Fibroblast of gingiva (primary cell): ENCODE measurements at places on chromosomes 6 and 20.

DNA sequence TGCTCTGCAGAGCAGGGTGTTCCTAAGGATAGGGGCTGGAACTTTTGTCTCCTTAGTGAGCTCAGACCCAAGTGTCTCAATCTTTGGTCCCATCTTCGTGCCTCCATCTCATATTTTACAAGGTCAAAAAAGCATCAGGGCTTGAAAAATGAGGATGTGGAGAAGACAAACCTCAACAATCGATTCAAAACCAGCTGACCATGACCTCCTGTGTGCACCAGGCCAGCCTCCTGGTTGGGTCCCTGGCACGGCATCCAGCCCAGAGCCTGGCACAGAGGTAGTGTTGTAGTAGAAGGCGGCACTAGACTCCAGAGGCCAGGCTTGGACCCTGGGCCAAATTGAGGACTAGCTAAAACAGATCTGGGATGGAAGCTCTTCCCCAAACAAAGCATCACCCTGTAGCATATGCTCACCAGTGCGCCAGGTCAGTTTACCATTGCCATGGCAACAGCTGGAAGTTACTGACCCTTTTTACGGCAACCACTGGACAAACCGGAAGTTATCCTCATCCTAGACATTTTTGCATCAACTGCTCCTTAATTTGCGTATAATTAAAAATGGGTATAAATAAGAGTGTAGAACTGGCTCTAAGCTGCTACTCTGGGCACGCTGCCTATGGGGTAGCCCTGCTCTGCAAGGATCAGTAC lies 69.3 kb upstream of the BLCAP start:
- no peak for DNase-seq

DNA sequence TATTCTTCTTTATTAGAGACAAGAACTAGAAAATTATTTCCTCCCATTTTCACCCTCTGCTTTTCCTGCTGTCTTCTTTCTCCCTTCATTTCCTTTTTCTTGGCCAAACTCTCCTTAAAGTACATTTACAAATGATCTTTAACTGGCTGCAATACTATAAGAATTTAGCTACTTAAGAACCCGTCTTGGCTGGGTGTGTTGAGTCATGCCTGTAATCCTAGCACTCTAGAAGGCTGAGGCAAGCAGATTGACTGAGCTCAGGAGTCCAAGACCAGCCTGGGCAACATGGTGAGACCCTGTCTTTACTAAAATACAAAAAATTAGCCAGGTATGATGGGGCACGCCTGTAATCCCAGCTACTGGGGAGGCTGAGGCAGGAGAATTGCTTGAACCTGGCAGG lies 39.3 kb upstream of the SRPK1 start:
- peak; percentile 27 for DNase-seq

DNA sequence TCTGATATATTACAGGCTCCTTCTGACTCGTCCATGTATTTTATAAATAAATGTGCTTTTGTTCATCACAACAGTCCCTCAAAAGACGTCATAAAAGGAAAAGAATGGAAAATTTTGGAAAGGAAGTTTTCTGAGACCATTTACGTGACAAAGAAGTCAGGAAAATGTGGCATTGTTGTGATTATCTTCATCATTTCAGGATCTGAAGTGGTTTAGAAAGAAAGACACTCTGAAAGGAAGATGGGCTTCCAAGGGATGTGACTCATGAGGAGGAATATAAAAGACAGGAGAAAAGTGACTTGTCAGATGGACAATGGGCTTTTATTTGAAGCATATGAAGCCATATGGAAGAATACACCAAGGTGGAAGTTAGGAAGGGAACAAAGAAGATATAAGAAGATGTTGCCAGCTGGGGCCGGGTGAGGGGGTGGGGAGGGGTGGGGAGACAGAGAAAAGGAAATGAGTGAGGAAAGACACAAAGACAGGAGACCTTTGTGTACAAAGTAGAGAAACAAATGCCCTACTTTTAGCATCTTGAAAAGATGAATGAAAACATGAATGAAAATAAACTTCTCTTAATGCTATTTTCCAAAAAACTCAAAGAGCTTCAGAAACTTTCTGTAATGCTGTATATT lies 190.3 kb upstream of the PREP start:
- no peak for DNase-seq

DNA sequence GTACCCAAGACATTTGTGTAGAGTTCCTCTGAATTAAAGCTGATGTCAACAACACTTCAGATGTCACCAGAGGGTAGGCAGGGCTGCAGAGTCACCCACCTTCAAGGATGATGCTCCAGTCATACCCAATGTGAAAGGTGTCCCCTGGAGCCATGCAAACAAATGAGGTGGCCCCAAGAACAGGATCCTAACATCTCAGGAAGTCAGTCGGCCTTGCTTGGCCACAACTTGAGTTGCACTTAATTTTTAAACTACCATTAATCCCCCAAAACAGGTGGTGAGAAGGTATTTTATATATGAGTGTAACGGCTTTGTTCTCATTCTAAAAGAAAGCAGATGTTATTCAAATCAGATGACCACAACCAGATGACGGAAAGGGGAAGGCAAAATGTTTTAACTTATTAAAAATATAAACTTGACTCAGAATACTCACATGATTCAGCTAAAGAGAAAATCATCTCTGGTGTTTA lies 21.1 kb upstream of the SERPINB1 start:
- DNase-seq: no peak

GRCh38 chr20:51547951-51548350 lies 5.4 kb upstream of the NFATC2 start:
- no peak for DNase-seq

DNA sequence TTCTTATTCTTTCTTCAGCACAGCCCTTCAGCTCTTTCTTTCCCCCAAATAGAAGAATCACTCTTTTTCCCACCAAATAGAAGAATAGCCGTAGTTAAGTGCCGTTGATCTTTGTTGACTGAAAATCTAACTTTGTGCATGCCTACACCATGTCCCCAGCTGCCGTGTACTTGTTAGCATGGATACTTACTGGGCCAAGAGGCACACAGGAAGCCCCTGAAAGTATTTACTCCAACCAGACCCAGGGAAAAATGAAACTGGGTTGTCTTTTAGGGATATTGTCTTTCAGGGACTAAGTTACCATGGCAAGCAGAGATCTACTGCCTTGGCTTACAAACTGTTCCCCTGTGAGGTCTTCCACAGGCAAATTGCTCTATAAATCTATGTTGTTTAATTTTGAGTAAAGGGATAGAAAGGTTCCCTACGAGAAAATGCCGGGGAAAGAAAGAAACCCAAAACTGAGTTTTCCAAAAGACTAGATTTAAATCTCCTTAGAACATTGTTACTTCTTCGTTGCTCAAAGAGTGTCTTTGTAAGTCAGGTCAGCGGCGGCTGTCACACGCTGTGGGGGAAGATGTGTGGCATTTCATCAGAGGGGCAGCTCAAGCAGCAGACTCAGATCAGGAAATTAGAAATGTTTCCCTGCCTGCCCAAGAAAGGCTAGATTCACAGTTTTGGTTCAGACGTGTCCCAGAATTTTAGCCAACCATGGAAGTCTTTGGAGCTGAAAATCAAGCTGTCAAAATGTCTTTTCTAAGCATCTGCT lies 188.2 kb upstream of the PRND start:
- no peak for DNase-seq

- DNase-seq: no peak
These were observed 56.6 kb downstream of the TOX2 start for GRCh38 chr20:43971267-43971666.

- DNase-seq: no peak
These were observed 111.0 kb upstream of the TFAP2D start for GRCh38 chr6:50602292-50602691.

DNA sequence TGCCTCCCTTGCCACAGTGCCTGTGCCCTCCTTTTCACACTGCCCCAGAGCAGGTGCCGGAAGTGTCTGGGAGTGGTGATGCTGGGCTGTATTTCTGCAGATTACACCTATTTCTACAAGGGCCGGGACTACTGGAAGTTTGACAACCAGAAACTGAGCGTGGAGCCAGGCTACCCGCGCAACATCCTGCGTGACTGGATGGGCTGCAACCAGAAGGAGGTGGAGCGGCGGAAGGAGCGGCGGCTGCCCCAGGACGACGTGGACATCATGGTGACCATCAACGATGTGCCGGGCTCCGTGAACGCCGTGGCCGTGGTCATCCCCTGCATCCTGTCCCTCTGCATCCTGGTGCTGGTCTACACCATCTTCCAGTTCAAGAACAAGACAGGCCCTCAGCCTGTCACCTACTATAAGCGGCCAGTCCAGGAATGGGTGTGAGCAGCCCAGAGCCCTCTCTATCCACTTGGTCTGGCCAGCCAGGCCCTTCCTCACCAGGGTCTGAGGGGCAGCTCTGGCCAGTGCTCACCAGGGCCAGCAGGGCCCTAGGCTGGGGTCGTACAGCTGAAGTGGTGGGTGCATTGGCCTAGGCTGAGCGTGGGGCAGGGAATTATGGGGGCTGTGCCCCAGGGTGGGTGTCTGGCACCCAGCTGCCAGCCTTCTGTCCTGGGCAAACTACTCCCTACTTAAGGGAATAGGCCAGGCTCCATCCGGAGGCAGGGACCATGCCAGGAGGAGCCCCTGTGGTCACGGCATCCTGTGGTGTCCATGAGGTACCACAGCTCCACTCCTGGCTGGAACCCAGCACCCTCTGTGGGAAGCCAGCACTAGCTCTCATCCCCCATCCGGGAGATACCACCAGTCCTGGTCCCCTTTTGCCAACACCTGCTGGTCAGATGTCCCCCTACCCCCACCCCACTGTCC lies 3.5 kb downstream of the MMP24OS start:
- no peak for DNase-seq

GRCh38 chr6:24600903-24601302 lies 45.1 kb downstream of the KIAA0319 start:
- DNase-seq: no peak

DNA sequence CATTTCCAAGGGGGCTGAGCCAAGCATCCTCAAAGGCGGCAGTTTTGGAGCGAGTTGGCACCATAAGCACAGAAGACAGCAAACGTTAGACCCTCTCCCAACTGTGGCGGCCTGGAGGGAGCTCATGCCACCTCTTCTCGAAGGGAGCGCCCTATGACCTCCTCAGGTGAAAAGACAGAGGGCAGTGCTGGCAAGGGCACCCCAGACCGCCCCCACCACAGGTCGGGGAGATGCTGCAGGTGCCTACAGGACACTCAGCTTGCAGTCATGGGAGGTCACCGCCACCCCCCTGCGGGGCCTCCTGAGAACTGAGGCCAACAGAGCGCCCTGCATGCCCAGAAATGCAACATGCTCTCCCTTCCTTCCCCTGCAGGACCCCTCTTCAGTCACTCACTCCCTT lies 45.1 kb upstream of the BHLHE23 start:
- no peak for DNase-seq

- peak; percentile 92 for DNase-seq
These were observed 1155.3 kb upstream of the GJE1 start for GRCh38 chr6:140977403-140977802.

GRCh38 chr6:502761-503160 lies 111.2 kb downstream of the IRF4 start:
- DNase-seq: no peak

- DNase-seq: peak; percentile 57
These were observed 190.2 kb upstream of the SNX9 start for GRCh38 chr6:157632821-157633220.

GRCh38 chr6:167103041-167103891 lies 19.6 kb upstream of the CCR6 start:
- no peak for DNase-seq

GRCh38 chr6:136464874-136465273 lies 85.3 kb downstream of the MAP7 start:
- DNase-seq: no peak

- no peak for DNase-seq
These were observed 107.7 kb downstream of the EYA4 start for GRCh38 chr6:133348846-133349245.

- no peak for DNase-seq
These were observed 44.5 kb downstream of the SLC52A3 start for GRCh38 chr20:723756-724155.

DNA sequence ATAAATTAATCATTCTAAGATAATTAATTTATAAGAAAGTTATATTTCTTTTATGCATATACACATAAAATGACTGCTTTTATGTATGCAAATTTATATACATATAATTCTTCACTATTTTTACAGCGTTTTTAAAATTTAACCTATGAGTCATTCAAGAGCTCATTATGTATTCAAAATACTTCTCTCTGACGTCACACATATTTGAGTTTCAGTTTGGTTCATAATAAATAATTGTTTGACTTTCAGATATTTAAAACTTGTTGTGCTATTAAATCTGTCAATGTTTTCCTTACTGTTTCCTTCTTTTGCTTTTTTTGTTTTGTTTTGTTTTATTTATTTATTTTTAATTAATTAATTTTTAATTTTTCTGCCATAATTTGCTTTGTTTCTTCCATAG lies 467.5 kb upstream of the ADGRB3 start:
- DNase-seq: no peak

- no peak for DNase-seq
These were observed 100.2 kb downstream of the AHI1 start for GRCh38 chr6:135397172-135397952.

GRCh38 chr20:25484911-25485511 lies 77.5 kb downstream of the GINS1 start:
- DNase-seq: no peak

DNA sequence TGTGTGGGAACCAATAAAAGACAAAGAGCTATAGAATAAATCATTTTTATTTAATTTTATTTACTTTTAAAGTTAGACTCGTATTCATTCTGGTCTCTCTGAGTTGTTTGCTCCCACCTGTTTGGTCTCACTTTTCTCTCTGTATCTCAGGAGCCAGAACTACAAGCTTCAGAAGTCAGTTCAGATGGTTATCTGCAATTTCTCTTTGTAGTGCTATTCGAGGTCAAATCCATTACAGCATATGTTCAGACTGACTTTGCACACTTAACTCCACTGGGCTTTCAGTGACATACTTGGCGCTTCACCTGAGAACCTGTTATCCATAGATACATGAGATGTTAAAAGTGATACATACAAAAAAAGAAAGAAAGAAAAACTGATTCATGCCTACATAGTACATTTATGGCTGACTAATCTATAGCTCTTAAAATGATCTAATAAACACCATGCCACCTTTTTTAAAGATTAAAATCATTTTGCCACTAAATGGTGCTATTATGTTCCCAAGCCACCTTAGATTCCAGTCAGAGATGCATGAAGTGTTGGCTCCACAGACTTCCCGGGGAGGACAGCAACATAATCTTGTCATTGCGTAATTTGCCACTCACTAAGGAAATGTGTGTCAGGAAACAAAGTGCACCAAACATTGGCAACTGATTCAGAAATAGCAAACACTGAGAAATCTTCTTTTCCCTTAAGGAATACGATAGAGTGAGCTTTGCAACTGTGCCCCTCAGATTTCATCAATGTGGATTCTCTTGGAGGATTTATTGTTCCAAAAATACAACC lies 396.7 kb downstream of the HACE1 start:
- no peak for DNase-seq

- no peak for DNase-seq
These were observed 185.9 kb downstream of the TRIM27 start for GRCh38 chr6:28737750-28738395.

- DNase-seq: no peak
These were observed 39.5 kb upstream of the SLC22A2 start for GRCh38 chr6:160298121-160298520.

- no peak for DNase-seq
These were observed 62.5 kb downstream of the ERMARD start for GRCh38 chr6:169813969-169814368.

- DNase-seq: no peak
These were observed 7.4 kb upstream of the PNRC1 start for GRCh38 chr6:89073014-89073620.

GRCh38 chr20:51769976-51770615 lies 1.9 kb upstream of the ATP9A start:
- peak; percentile 13 for DNase-seq
